ENCODE measurements at places on chromosomes 2 and 18.

- no peak for DNase-seq
These were observed 85.7 kb upstream of the LAPTM4A start for GRCh38 chr2:20137131-20137571.

DNA sequence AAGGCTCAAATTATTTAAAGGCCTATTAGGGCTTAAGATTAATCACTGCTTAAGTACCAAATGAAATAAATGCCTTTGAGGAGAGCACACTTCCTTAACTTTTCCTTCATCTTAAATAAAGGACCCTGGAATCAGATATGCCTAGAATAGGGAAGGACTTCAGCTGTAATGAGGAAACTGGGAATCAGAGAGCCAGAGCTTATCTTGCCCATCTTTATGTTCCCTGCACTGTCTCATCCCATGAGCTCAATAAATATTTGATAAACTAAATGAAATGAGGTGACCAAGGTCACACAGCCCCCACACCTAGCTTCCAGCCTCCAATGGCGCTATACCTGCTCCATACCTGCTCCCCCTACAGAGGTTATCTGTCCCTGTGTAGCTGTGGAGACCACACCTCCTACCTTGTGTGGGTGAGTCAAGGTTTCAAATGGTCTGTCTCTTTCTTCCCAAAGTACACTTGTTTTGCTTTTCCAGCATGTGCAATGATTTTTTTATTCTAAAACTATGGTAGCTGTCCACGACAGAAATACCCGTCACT, 23.4 kb upstream of the NEDD4L start:
- no peak for DNase-seq

- DNase-seq = no peak
These were observed 202.4 kb upstream of the SIX2 start for GRCh38 chr2:45211636-45212035.

DNA sequence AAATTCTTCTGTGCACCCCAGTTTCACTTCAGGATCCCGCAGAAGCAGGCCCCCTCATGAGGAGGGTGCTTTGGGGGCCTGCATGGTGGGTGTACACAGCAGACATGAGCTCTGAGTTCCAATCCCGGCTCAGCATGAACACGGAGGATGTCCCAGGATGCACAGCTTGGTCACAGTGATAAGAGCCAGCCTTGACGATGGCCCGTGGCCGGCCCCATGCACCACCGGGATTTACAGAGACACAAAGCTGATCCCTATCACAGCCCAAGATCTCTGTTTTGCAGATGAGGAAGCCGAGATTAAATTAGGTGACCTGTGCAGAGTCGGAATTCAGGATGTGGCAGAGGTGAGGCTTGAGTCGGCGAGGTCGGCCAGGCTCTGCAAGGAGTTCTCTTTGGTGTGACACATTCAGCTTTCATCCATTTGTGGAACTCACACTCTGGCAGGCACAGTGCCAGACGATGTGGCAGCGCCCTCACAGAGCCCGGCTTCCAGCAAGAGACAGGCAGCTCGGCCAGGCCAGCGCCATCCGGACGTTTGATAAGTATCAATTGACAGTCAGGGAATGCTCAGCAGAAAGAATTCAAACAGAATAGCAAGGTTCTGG, 456.3 kb upstream of the MYT1L start:
- no peak for DNase-seq

- DNase-seq = no peak
These were observed 105.0 kb downstream of the B3GNT2 start for GRCh38 chr2:62300925-62301324.

Data from HuH-7.5 (cell line).